ENCODE measurements at places on chromosomes 6 and 20.

DNA sequence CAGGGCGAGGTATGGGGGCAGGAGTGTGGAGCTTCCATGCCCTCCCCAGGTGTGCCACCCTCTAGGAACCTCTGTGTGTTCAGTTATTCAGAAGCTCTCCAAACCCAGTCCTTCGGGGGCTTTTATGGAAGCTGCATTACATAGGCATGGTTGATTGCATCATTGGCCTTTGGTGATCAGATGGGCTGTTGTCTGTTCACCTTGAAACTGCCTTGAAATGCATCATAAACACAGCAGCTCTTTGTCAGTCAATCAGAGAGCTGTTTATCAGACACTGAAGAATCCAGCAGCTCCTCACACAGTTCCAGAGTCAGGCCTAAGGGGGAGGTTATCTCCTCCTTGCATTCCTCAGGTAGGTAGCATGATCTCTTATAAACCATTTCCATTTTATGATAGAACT lies 62.4 kb downstream of the E2F3 start:
- no peak for DNase-seq

DNA sequence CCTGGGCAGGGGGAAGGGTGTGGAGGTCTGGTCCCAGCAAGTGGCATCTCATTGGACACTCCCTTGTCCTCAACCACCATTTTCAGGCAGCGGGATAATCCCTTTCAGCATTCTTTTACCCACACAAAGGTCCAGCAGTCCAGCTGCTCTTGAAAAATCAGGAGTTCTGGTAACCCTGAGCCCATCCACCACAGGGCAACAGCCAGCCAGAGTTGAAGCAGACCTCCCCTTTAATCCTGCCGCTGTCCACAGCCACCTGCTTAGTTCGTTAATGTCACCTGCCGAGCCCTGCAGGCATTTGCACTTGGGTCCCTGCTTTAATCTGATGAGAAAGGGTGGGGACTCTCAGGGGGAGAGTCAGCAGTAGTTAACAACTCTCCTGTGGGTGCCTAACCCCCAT lies 11.1 kb downstream of the TMEM74B start:
- no peak for DNase-seq

GRCh38 chr6:7100072-7100752 lies 7.5 kb upstream of the RREB1 start:
- DNase-seq, result no peak

- DNase-seq, result no peak
Observed at GRCh38 chr6:94955156-94955555, 622.2 kb upstream of the MANEA start.

DNA sequence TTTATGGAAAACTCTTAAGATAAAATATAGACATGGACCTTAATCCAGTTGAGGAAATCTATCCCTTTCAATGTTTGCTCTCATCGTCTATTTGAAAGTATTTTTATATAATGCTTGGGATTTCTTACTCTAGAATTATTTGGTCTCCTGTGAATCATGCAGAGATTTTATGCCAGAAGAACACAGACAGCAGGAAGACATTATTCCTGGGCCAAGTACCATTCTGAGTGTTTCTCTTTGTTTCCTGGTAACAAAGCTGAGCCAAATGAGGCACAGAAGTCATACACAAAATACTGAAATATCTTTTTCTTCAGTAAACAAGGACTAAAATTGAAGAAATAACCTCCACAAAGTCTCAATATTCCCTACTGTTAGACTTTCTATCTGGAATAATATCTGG lies 538.2 kb upstream of the EYS start:
- DNase-seq, result no peak

- DNase-seq, result no peak
Observed at GRCh38 chr20:3661060-3661813, 2.0 kb downstream of the GFRA4 start.

DNA sequence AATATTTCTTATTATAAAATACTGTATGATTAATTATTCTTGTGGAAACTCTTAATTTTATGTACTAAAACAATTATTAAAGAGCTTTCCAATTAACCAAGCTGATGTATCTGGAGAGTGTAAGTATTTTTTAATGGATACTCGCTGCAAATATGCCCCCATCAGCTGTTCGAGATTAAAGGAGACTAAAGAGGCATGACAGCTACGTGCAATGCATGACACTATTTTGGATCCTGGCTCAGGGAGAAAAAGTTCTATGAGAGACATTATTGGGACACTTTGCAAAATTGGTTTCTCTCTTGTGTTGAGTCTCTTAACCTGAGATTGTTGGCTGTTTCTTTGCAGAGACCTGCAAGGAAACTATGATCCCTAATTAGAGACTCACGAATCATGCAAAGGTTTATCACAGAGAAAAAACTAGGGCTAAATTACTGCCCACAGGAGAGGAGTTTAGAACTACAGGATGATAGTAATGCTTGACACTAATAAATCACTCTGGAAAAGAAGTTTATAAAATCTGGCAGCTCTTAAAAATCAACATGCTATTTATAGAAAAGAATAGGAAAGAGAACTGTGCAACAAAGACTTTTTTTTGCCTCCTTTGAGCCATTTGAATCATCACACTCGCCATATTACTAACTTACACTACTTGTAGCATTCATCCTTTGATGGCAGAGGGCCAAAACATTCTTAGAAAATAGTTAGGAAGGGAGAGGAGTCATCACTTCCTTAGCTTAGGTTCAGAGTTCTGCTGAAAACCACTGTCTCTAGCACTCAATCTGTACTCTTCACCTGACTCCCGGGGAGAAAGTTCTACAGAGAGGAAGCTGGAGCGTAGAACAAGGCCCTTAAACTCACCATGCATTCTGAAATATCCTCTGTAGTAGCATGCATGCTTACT lies 25.3 kb downstream of the NRN1 start:
- DNase-seq, result no peak

DNA sequence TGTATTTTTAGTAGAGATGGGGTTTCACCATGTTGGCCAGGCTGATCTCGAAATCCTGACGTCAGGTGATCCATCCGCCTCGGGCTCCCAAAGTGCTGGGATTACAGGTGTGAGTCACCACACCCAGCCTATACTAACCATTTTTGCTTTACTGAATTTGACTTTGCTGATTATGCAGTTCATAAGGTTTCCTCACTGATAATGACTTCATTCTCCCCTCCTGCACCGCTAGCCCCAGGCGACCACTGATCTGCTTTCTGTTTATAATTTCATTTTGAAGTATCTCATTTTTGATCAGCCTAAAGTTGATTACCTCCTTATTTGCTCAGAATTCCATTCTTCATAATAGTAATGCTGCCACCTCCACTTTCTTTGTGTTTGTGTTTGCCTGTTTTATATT lies 48.7 kb upstream of the FAM83D start:
- DNase-seq, result no peak

- DNase-seq, result no peak
Observed at GRCh38 chr6:100845676-100846075, 35.5 kb downstream of the ASCC3 start.

GRCh38 chr20:10679269-10679668 lies 5.5 kb upstream of the JAG1 start:
- DNase-seq, result no peak

DNA sequence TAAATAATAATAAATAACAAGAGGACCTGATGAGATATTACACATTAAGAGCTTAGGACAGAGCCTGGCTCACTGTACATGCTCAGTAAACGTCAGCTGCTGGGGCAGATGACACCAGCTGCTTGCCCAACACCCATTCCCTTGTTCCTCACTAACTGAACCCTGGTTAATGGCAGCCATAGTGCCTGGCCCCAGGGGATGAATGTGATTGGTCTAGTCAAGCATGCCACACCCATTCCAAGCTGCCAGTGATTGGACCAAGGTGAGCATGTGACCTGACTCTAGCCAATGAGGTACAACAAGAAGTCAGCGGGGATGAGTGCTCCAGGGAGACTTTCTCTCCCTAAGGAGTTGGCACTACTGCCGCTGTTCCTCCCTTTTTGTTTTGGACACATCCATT lies 85.1 kb upstream of the PTPN1 start:
- no peak for DNase-seq

DNA sequence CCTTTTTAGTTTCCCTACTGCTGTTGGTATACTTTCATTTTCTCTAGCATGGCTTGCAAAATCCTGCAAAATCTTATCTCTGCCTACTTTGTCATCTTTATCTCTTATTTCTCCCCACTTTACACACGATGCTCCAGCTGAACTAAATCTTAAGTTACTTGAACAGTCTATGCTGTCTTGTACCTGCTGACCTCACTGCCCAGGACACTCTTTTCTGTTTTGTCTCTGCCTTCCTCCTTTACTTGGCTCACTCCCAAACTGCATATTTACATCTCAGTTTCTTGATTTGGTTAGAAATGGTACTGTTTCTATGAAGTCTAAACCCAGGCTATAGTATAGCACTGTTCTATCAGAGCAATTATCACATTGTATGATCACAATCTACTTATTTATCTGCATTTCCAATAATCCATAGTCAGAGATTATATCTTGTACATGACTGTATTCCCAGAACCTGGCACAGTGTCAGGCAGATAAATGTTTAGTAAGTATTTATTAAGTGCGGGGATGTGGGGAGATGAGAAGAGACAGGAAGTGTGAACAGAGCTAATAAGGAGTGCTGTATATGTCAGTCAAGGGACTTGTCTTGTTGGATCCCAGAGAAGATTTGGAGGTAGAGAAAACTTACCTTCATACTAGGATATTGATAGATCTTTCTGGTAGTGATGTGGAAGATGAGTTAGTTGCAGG lies 57.6 kb downstream of the ADGRG6 start:
- DNase-seq, result no peak

DNA sequence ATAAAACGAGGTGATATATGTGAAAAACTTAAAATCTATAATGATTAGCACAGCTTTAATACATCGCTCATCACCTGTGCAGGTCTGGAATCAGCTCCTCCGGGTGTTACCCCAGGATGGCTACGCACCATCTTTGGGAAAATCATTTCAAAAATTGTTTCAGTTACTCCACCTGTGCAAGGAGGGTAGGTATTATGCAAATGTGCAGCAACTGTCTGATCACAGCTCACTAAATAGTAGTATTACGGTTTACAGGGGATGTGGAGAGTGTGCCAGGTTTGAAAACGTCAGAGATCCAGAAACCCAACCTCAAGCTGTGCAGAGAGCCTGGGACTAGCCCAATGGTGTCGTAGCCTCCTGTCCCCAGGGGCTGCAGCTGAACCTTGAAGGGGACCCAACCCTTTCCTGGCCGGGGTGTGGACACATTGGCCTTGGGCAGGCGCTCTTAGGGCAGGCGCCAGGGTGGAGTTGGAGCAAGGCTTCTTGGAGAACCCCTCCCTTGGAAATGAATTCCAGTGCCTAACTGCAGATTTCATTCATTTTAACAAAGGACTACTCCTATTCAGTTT lies 24.2 kb upstream of the SGK1 start:
- DNase-seq, result no peak

GRCh38 chr20:19141998-19142397 lies 70.4 kb upstream of the SLC24A3 start:
- DNase-seq, result no peak

GRCh38 chr20:35284267-35284991 lies at the start of gene EIF6:
Gene EIF6, minus strand, starts transcription at chr20:35284772. Its CDS starts 285 bp downstream, at chr20:35284487.
- DNase-seq, result peak; percentile 69

GRCh38 chr6:163667372-163668060 lies 253.0 kb downstream of the QKI start:
- peak; percentile 55 for DNase-seq

DNA sequence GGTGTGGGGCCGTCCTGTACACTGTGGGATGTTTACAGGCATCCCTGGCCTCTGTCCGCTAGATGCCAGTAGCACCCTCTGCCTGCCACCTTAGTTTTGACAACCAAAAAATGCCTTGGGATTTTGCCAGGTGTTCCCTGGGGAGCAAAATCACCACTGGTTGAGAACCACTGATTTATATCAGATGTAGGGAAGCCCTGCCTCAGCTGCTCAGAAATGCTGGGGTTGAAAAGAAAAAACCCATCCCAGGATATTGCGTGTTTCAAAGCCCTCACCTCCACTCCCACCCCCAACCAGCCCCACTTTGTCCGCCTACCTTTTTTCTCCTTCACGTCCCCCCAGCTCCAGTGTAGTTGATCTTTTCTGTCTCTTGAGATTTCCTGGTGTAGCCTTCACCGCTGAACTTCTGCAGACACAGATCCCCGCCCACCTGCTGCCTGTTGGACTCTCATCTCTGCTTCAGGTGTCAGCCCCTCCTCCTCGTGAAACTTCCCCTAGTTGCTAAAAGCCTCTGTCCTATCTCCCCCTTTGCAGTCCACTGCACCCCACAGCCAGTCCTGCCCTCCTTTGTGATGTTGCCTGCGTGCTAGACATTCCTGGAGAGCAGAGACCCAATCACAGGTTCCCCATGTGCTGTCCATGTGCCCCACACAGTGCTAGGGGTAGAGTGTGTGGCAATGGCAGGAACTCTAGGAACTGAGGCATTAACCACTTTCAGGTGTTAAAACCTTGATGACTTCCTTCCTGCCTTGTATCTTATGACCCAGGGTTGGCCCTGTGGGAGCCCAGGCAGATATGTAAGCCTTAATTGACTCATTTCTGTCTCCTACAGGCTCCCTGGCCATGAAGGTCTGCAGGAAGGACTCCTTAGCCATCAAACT lies 98.9 kb downstream of the TBC1D7 start:
- DNase-seq, result no peak

- DNase-seq, result no peak
Observed at GRCh38 chr20:44081888-44082287, 105.1 kb downstream of the JPH2 start.

- DNase-seq, result no peak
Observed at GRCh38 chr6:44563397-44563796, 175.9 kb downstream of the CDC5L start.

GRCh38 chr6:68635706-68636513 lies 828 bp downstream of the ADGRB3 start:
- DNase-seq, result no peak

All from midbrain (tissue), 1 donor.